Stimulated activated naive B cell treated with anti-CD40 and anti-IgM and Interleukin-4, amounts not matched to agents 10 μg/mL and 1 μg/mL and 100 μg/mL, for 72 hours (primary cell): ENCODE measurements at places on chromosomes 2 and 18.

DNA sequence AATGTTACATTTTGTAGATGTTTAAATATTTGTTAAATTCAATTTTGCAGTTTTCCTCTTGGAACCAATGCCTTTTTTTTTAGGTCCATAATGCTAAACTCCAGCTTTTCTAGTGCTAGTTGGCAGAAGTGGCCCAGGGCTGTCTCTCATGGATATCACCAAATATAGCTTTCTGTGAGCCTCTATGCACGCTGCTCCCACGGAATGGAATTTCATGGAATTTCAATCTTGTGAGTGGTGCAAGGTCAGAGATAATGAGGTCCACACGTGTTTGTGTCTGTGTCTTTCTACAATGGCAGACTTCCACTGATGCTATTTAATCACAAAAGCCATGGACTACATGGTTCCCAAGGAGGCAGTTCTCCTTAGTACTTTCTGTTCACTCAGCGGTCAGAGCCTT lies 191.5 kb upstream of the PARD3B start:
- no peak overlapping the region for H3K27ac ChIP-seq
- H3K27me3 ChIP-seq, result peaks cover 3% of the 10 kb centered on the region
- DNase-seq, result no peak
- H3K36me3 ChIP-seq, result no peaks in the 10 kb centered on the region
- H3K4me1 ChIP-seq, result no peaks in the 10 kb centered on the region
- H3K4me3 ChIP-seq, result no peak overlapping the region

GRCh38 chr2:121831841-121832240 lies 76.4 kb downstream of the TSN start:
- H3K27ac ChIP-seq, result peak overlapping the region; percentile 33
- DNase-seq, result no peak
- no peak overlapping the region for H3K4me3 ChIP-seq
- H3K4me1 ChIP-seq, result no peaks in the 10 kb centered on the region

DNA sequence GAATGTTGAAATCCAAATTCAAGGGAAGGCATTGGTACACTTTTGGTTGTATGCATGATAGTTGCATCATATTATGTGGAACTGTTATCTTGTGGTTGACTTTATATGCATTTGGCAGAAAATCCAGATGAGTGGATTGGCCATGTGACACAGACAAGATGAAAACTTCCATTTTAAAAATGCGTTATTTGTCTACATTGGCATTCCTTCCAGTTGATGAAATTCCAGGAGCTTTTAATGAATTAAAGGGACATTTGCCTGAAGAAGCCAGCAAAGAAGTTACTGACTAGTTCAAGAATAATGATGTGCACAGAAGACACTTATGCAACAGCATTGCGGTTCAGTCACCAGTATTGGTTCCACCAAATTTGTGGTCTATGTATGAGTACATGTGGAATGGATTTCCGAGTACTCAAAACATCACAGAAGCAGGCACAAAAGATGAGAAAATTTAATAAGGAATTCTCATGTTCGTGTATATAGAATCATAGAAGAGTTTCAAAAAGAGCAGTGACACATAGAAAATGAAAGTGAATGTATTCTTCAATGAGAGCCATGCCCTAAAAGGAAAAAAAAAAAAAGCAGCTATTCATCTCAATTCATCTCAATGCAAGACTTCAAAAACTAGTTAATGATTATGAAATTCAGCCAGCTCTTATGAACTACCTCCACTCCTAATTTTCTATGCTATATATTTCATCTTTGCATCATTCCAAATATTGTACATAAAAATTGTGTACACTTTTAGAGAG lies 232.1 kb downstream of the RBM43 start:
- H3K27ac ChIP-seq, result no peak overlapping the region
- no peak for DNase-seq
- H3K36me3 ChIP-seq, result no peaks in the 10 kb centered on the region
- H3K27me3 ChIP-seq, result no peaks in the 10 kb centered on the region
- no peak overlapping the region for H3K4me3 ChIP-seq
- H3K4me1 ChIP-seq, result no peaks in the 10 kb centered on the region

GRCh38 chr18:10166164-10166807 lies 252.5 kb downstream of the VAPA start:
- H3K27me3 ChIP-seq, result no peaks in the 10 kb centered on the region
- H3K36me3 ChIP-seq, result no peaks in the 10 kb centered on the region
- no peak for DNase-seq

DNA sequence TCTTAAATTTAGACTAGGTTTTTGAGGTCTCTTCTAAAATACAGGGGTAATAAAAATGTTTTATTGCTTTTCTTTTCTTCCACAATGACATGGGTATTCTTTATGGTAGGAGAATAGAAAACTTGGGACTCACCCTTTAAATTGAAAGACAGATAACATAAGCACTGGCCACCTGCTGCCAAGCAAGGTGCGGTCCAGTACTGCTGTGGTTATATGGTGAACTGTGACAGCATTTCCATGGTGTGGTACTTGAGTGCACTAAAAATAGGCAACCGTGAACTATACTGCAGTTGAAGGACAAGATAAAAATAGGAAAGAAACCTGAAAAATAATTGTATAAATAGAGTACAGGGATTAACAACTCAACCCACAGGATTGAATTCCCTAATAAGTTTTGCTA lies 54.4 kb upstream of the GRB14 start:
- no peak for DNase-seq
- H3K4me1 ChIP-seq, result no peaks in the 10 kb centered on the region
- H3K36me3 ChIP-seq, result peaks cover 31% of the 10 kb centered on the region
- no peak overlapping the region for H3K4me3 ChIP-seq

DNA sequence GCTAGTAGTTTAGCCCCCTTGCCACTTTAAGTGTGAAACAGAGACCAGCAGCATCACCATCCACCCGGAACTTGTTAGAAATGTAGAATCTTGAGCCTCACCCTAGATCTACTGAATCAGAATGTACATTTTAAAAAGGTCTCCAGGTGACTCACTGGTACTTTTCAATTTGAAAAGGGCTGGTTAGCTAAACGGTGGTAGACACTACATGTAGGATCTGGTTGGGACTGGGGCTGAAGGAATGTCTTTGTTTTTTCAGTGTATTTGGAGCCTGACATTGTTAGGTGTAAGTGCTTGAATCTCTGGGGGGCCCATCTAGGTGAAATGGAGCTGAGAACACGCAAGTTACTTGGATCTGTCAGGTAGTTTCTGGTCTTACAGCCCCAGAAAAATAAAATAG lies 44.0 kb upstream of the XPO1 start:
- peaks cover 6% of the 10 kb centered on the region for H3K4me1 ChIP-seq
- H3K4me3 ChIP-seq, result no peak overlapping the region
- no peak for DNase-seq
- no peak overlapping the region for H3K27ac ChIP-seq
- H3K27me3 ChIP-seq, result no peaks in the 10 kb centered on the region

DNA sequence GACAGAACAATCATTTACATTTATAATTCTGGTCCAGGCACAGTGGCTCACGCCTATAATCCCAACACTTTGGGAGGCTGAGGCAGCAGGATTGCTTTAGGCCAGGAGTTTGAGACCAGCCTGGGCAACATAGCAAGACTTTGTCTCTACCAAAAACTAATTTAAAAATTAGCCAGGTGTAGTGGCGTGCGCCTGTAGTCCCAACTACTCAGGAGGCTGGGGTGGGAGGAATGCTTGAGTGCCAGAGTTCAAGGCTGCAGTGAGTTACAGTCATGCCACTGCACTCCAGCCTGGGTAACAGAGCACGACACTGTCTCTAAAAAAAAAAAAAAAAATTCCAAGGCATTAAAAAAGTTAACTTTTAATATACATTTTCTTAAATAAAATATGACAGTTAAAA lies 88.1 kb downstream of the PLEKHM3 start:
- no peak for DNase-seq
- H3K4me1 ChIP-seq, result peaks cover 4% of the 10 kb centered on the region
- H3K27me3 ChIP-seq, result no peaks in the 10 kb centered on the region
- peaks cover 8% of the 10 kb centered on the region for H3K36me3 ChIP-seq
- H3K4me3 ChIP-seq, result no peak overlapping the region
- no peak overlapping the region for H3K27ac ChIP-seq

DNA sequence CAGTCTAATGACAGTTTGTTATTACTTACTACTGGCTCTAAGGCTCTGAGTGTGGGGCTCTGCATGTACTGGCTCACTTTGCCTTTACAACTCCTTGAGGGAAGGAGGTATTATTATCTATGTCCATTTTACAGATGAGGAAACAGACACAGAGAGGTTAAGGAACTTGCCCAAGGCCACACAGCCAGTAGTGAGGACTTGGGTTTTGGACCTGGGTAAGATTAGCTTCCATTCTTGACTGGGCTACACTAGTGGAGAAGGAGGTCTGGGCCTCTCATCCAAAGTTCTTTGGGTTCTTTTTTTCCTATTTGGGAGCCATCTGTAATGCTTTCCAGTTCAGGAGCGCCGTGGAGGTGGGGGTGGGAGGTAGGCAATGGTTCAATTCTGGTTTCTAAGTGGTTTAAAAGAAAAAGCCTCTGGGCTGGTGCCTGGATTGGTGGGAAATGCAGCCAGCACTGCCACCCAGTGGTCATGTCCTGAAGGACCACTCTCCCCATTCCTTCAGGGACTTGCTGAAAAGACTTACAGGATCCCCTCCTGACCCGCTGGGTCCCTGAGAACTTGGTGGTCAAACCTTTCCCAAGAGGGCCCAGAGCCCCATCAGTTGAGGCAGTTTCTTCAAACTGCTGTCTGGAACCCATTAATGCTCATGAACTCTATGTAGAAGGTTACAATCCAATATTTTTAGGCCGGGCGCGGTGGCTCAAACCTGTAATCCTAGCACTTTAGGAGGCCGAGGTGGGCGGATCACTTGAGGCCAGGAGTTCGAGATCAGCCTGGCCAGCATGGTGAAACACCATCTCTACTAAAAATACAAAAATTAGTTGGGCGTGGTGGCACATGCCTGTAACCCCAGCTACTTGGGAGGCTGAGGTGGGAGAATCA lies 38.6 kb upstream of the NOTO start:
- H3K27ac ChIP-seq, result no peak overlapping the region
- no peaks in the 10 kb centered on the region for H3K36me3 ChIP-seq
- peak; percentile 39 for DNase-seq
- peaks cover 19% of the 10 kb centered on the region for H3K27me3 ChIP-seq
- no peaks in the 10 kb centered on the region for H3K4me1 ChIP-seq
- H3K4me3 ChIP-seq, result no peak overlapping the region
